Stimulated activated CD4-positive, alpha-beta T cell treated with anti-CD3 and anti-CD28 coated beads, Interleukin-4, amount 100 ng/mL, for 4 hours (primary cell): ENCODE measurements at places on chromosomes 1 and 21.

DNA sequence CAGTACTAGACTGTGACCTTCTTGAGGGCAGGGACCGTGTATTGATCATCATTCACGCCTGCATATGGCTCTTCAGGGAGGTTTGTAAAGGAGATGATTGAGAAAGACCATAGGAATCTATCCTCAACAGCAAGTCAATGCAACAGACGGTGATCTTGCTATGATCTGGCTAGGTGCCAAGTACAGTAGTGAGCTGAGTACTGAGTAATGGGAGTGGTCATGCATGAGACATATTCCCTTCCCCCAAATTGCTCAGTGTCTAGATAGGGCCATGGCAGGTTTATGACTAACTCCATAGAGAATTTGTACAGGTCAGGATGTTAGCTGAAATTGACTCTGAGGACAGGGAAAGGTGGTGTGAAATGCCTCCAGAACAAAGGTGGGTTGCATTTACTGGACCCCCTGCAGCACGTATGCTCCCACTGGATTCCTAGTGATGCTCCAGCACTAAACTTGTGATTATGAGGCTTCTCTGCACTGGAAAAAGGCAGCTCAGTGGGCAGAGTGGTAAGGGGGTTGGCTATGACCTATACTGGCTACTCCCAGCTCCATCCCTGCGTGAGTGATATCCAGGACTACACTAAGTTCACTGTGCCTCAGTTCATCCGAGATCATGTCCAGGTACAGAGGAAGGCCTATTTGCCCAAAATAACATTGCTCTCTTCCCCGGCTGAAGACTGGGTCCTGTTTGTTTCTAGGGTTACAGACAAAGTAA lies 37.2 kb downstream of the KCNJ6 start:
- DNase-seq = no peak

GRCh38 chr21:45889961-45890360 lies 91.6 kb upstream of the COL6A1 start:
- no peak for DNase-seq

DNA sequence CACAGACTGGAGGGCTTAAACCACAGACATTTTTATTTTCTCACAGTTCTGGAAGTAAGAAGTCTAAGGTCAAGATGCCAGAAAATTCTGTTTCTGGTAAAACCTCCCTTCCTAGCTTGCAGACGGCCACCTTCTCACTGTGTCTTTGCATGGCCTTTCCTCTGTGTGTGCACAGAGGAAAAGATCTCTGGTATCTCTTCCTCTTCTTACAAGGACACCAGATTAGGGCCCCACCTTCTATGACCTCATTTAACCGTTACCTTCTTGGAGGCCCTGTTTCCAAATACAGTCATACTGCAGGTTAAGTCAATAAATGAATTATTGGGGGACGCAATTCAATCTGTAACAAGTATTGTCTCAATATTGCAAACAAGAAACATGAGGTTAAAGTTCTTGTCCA lies 63.0 kb upstream of the PRDX6 start:
- DNase-seq = no peak

GRCh38 chr21:15531986-15532385 lies 197.8 kb upstream of the USP25 start:
- no peak for DNase-seq

DNA sequence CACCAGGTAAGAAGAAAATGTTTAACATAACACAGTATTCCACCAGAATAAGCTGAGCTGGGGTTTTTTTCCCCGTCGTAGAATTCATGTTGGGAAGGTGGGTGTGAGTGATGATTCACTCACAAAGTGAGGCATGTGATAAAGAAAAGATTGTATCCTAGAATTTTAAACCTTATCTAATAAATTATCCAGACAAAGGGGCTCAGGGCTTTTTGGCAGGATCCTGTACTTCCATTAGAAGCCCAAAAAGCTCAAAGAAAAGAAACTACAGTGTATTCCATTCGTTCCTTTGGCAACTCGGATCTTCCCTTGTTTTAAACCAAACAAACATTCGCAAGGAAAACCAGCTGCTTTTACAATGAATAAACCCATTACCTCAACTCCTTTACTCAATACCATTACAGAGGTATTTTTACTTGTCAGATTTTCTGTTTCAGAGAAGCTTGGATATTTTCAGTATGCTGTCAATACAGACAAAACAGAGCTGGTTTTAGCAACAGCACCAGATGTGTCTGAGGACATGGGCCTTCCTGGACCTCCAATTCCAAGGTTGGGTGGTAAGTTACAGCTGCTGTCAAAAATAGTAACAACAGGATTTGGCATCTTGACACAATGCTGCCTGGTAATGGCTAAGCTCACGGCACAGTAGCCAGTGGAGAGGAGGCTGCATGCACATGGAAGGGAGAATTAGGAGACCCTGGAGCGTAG lies 159.9 kb upstream of the RUNX1 start:
- no peak for DNase-seq

DNA sequence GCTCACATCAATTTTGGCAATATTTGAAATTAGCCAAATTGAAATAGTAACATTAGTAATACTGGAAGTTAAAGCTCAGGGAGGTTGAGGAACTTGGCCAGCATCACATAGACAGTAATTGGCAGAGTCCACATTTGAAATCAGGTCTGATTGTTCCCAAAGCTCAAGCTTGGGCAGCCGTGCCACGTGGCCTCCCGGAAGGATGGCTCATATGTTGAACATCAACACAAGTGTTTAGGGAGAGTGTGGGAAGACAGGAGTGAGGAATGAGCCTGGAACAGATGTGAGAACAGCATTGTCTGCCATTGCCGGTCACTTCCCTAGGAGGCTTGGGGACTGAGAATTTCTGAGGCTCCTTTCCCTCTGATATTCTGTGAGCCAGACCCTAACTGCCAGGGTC lies 40.2 kb upstream of the RBM15 start:
- no peak for DNase-seq

GRCh38 chr1:12433323-12434053 lies 184.5 kb downstream of the DHRS3 start:
- DNase-seq = no peak

- DNase-seq = no peak
Measured at GRCh38 chr1:59429656-59430055, 132.8 kb downstream of the FGGY start.

DNA sequence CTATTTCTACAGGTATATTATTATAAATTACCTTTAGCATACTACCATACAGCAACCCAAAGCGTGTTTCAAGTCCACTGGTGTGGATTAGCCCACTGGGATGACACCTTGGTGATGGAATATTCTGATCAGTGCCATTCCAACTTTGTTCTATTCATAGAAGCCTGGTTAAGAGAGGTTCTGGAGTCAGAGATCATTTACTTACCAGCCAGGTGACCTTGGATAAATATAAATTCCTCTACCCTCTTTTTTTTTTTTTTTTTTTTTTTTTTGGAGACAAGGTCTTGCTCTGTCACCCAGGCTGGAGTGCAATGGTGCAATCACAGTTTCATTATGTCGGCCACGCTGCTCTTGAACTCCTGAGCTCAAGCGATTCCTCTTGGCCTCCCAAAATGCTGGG lies at the start of gene SPATA45:
SPATA45 (minus strand) TSS at position 101 of the 400 bp plus-strand sequence. CDS start 11,500 bp downstream, outside the sequence.
- no peak for DNase-seq

DNA sequence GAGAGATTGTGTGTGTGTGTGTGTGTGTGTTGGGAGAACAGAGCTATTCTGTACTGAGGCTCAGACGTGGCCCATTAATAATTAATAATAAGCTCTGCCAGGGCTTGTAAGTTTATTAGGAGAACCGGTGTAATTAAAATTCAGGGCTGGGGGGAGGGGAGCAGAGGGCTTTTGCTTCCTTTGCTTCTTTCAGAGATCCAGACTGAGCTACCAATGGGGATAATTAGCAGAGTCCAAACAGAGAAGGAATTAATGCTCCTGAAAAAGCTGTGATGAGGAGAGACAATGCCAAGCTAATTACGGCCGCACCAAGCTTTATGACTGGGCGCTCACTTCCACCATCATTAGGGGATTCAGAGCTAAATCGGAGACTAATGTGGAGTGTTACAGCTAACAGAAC lies 4.5 kb downstream of the SYT6 start:
- no peak for DNase-seq

DNA sequence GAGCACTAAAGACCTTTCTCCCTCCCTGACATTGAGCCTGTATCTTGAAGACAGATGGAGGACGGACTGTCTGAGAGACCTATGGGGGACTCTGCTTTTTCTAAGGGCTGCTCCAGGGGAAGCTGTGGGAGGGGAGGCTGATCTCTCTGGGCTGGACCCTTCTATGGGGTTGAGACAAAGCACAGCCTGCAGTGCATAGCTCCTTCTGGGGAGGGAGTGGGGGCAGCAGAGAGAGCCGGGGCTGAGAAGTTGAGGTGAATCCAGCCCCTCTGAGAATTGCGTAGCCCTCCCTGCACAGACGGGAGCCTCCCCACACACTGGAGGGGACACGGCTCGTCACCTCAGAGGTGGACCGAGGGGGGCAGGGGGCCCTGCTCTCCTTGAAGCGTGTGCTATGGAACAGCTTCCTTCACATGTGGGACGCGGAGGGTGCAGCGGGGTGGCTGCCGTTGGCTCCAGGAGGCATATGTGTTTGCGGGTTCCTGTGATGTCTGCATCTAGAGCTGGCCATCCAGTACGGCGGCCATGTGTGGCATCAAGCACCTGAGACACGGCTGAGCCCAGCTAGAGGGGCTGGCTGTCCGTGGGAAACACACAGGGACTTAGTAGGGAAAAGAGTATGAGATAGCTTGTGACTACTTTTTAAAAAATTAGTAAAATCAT lies 299.1 kb downstream of the CAMTA1 start:
- DNase-seq = no peak
